Hematopoietic multipotent progenitor cell treated with erythropoietin and hydrocortisone succinate and interleukin-3 and kit ligand, for 15 days (in vitro differentiated cells): ENCODE measurements at places on chromosomes 2 and 18.

DNA sequence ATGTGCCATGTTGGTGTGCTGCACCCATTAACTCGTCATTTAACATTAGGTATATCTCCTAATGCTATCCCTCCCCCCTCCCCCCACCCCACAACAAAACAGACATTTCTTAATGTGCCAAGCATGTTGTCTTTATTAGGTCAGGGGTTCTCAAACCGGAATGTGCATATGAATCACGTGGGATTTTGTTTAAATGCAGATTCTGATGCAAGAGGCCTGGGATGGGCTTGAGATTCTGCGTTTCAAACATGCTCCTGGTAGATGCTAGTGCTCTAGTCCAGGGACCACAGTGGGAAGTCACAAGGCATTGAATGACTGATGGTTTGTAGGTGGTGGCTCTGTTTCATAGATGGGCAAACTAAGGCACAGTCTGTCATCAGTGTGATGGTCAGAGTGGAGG is 184.7 kb downstream of the SMAD7 start:
- no peak for DNase-seq

DNA sequence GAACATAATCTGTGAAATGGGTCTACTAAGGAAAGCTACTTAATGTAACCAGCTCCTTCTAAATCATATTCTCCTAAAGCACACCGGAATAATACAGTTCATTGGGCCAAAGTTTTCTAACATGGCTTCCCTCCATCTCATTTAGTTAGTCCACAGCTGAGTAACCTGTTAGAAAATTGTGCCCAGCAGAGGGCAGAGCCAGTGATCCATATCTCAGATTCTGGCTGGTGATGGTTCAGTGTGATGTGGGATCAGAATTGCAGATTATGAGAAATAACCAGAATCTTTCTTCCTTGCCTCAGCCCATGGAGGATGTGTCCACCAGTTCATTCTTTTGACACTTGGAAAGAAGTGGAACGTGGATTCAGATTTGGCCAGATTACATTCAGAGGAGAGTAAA is 9.4 kb upstream of the CTLA4 start:
- no peak for DNase-seq

GRCh38 chr2:30986231-30986580 is 152.0 kb downstream of the GALNT14 start:
- no peak for DNase-seq

- DNase-seq = no peak
Measured at GRCh38 chr2:161391737-161392506, 24.2 kb upstream of the TBR1 start.

DNA sequence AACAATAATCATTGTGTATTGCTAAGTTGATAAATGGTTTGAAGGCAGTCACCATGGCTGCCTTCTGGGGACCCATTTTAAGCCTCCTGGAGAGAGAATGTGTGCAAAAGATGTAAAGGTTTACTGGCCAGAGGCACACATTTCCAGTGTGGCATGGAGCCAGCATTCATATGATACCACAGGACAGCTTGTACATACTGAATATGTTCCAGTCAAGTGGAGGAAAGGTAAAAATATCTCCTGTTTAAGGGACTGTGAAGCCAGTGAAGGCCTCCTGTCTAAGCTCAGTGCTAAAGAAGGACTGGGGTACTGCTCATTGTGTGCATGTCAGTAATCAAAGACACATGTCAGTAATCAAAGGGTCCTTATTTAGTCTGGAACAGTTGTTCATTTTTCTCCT is 119.2 kb downstream of the BABAM2 start:
- DNase-seq = no peak

DNA sequence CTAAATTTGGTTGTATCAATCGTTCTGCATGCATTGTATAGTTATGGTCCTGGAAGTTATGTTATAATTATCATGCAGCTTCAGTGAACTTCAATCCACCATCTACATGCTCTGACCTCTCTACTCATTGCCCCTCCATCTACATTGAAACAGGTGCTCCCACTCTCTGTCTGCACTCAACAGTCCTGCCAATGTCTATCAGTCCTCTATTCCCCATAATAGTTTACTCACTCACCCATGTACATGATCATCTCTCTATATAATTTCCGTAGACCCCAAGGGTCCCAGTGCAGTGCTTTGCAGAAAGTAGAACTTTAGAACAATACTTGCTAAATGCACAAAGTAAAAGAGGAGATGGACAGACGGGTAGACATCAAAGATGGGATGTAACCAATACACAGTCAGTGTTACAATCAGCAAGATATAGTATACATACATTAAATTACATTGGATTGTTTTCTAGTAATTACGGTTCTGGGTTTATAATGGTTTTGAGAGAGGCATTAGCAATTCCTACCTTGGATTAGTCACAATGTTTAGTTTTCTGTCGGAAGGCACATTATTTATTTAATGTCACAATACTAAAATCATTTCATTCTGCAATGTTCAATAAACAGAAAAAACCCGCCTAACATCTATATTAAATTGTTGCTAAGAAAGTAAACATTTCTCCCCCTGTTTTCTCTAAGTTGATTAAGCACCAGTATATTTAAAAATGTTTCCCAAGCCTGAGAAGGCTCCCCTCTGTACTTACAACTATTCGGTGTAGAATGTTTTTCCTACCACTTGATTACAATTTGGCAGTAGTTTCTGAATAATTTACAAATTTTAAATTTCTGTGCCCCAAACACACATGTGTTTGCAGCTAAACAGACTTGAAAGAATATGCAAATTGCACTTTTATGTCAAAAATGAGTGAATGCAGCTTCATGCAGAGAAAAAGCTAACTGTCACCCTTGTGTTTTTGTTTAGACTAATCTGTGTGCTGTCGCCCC is 94.4 kb upstream of the SIX2 start:
- no peak for DNase-seq

- no peak for DNase-seq
Measured at GRCh38 chr18:4748975-4749374, 293.9 kb upstream of the DLGAP1 start.

DNA sequence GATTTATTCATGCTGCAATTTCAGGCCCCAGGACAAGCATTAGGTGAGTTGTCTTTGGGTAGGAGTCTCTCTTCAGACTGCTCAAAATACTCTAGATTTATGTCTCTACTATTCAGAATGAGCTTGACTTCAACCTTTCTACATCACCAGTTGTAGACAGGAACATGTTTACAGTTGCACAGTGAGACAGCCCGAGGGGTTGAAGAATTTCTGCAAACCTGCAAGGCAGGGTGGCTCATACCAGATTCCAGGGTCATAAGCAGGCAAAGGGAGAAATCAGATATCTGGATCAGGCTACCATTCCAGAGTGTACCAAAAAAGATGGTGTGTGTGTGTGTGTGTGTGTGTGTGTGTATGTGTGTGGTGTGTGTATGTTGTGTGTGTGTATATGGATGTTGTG is 112.4 kb downstream of the SPP2 start:
- DNase-seq = no peak

GRCh38 chr2:118983133-118983532 is 41.1 kb downstream of the MARCO start:
- DNase-seq = no peak

GRCh38 chr2:96175951-96176350 is 30.7 kb upstream of the DUSP2 start:
- no peak for DNase-seq

- no peak for DNase-seq
Measured at GRCh38 chr2:57622009-57622408, 424.6 kb upstream of the VRK2 start.

DNA sequence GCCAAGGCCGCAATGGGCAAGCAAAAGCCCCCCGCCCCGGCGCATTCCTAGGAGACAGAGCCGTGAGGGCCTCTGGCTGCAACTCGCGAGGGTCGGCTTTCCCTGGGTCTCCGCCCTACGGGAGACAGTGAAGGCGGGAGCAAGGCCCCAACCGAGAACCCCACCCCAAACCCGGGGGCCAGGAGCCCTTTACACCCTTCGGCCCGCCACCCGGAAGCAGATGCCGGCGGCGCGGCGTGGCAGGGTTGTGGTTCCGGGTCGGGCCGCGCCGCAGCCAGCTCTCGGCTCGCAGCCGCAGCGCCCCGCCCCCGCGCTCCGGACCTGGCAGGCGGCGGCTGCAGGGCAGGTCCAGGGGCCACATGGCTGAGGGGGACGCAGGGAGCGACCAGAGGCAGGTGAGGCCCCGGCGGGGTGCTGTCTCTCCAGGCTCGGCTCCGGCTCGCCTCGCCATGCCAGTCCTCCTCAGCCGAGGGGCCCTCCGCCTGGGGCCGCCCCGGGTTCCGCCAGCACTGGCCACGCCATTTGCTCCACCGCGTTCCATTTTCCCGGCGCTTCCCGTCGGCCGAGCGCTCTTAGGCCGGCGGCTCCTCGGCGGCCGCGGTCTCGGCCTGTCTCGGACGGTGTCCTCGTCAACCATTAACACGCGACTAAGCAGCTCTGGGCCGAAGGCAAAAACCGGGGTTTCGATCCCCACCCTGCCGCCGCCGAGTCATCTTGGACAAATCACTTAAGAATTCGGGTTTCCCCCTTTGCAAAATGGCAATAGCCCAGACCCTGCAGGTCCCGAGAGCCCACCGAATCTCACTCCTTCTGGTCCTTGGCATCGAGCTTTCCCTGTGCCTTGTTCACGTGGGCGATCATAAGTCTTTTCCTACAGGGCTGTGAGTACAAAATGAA is at the start of gene IMPACT:
TSS of gene IMPACT (plus strand) at position 273 of the 897 bp plus-strand sequence. CDS start at position 360, 87 bp downstream.
- peak; percentile 77 for DNase-seq

DNA sequence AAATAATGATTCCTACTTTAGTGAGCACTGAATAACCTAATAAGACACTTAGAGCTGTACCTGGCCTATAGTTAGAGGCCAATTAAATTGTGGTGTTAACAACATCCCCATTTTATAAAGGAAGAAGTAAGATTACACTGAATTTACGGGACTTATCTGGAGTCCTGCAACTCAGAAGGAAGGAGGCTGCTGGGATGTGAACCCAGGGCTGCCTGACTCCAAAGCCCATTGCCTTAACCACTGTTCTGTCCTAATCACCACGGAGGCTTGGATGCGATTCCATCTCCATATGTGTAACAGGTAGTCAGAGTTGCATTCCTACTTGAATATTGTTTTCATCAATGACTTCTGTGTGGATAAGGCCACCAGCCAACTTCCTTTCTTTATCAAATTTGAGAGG is 168.9 kb downstream of the SOCS6 start:
- DNase-seq = no peak

DNA sequence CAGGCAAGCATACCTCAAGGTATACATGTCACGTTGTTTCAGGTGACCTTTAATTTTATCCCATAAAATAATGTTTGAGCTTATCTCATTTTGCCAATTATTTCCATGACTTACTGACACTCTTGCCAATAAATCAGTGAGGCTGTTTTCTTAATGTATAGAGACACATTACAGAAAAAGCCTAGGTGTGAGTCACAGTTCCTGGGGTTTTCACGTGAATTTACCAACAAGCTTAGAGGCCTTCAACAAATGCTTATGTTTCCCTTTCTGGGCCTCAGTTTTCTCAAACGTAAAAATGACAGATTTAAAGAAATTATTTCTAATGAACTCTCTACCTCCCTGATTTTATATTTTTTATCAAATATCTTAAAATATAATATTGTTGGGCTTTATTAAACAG is 517.5 kb upstream of the SPHKAP start:
- no peak for DNase-seq

DNA sequence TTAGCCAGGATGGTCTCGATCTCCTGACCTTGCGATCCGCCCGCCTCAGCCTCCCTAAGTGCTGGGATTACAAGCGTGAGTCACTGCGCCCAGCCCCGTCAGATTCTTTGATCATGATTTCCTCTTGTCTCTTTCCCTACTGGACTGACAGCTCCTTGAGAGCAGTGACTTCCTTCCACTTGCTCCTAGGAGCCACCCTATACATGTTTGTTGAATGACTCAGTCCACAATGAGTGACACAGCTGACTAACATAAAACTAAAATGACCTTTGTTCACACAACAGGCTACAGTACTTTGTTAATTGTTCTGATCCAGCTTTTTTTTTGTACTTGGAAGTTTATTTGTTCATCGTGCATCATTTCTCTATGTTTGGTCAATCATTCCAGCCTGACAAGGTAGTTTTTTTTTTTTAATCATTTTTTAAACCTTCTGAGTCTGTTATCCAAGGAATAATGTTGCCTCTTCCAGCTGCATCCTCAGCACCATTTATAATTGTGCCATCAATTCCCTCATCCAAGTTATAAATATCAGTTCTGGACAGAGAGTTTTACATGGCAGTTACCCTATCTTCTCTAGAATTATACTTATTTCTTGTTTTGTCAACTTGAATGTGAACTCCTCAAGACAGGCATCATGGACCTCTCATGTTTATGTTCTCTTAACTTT is 42.9 kb upstream of the TUBA3E start:
- no peak for DNase-seq

DNA sequence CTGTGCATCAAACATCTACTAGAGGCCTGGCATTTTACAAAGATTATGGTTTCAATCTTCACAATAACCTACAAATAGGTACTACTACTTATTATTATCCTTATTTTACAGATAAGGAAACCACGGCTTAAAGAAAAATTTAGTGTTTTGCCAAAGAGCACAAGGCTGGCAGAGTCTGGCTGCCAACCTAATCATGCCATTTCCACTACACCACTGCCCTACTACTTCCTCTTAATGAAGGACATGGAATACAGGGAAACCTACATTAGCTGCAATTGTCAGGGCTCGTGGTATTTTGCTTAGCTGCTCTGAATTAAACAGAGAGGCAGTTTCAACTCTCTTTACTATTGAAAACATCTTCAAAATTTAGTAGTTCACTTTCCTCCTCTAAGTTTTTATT is 5.9 kb downstream of the MBOAT2 start:
- DNase-seq = no peak

- no peak for DNase-seq
Measured at GRCh38 chr2:23414871-23415270, 29.9 kb downstream of the KLHL29 start.

DNA sequence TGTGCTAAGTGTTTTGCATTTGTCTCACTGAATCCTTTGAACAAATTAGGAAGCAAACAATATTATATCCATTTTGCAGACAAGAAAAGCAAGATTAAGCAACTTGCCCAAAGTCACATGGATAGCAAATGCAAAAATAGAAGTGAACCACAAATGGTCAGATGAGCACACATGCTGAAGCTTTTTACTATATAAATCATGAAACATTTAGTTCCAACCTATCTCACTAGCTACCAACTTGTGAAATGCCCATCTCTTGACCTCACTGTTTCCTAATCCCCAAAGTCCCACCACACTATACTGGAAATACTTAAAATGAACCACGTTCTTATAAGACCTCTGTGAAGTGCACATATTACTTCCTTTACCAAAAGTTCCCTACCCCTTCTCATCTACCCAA is 380.5 kb downstream of the ERBB4 start:
- DNase-seq = no peak

DNA sequence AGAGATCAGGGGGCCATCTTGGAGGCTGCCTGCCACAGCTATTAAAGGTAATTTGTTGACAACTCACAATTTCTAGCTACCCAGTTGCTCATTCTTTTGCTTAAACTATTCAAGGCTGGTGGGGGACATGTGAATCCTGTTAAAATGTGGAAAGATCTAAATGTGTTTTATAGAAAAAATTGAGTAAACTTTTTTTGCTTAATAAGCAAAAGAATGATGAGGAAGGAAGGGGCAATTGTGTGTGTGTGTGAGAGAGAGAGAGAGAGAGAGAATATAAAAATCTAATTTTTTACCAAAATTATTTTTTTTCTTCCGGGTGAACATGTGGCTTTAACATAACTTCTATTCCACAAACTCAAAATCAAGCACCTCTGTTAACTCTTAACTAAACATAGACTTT is 5.2 kb upstream of the IL1RL1 start:
- DNase-seq = no peak

- DNase-seq = no peak
Measured at GRCh38 chr2:147482916-147483669, 361.7 kb upstream of the ACVR2A start.
